Heart left ventricle (tissue), 16 donors: ENCODE measurements at places on chromosomes 6 and 20. TPM values are rescaled to one million over a fixed set of nuclear protein-coding genes. Genes with fewer than 3 reads are reported as not detected.

- no peaks in the 10 kb centered on the region for H3K36me3 ChIP-seq
- H3K27me3 ChIP-seq, result peaks cover 14% of the 10 kb centered on the region
- H3K27ac ChIP-seq, result no peak overlapping the region
These were observed 6.1 kb downstream of the PTPRT start for GRCh38 chr20:43183536-43184070.

GRCh38 chr6:153074761-153075160 is 56.3 kb downstream of the RGS17 start:
- H3K4me3 ChIP-seq, result no peak overlapping the region
- H3K36me3 ChIP-seq, result no peaks in the 10 kb centered on the region
- H3K4me1 ChIP-seq, result no peaks in the 10 kb centered on the region
- H3K27ac ChIP-seq, result no peak overlapping the region
- no peaks in the 10 kb centered on the region for H3K27me3 ChIP-seq
- no peak for DNase-seq

Gene C6orf118
- not detected for total RNA-seq

Gene BMP6
- 3.9 TPM for total RNA-seq

Gene CCN2
- 87.6 TPM for total RNA-seq
